ENCODE measurements at places on chromosomes 3 and 15. TPM values are rescaled to one million over a fixed set of nuclear protein-coding genes. Genes with fewer than 3 reads are reported as not detected.

THAP10 gene
- total RNA-seq, result 14.9 TPM

CHRNA5 gene
- 0.82 TPM for total RNA-seq

ZPLD1 gene
- not detected for total RNA-seq

NEO1 gene
- total RNA-seq, result 160 TPM

GRCh38 chr15:77741106-77741505, 108.4 kb upstream of the LINGO1 start:
- H3K4me1 ChIP-seq, result no peaks in the 10 kb centered on the region
- no peak for DNase-seq
- no peaks in the 10 kb centered on the region for H3K36me3 ChIP-seq
- no peak overlapping the region for H3K27ac ChIP-seq
- no peak overlapping the region for H3K4me3 ChIP-seq
- H3K27me3 ChIP-seq, result peaks cover 9% of the 10 kb centered on the region

GRCh38 chr15:74179101-74179841, 5.8 kb downstream of the ISLR start:
- DNase-seq, result peak; percentile 27
- no peaks in the 10 kb centered on the region for H3K4me1 ChIP-seq
- H3K4me3 ChIP-seq, result no peak overlapping the region
- peak overlapping the region; percentile 27 for H3K27ac ChIP-seq

DNA sequence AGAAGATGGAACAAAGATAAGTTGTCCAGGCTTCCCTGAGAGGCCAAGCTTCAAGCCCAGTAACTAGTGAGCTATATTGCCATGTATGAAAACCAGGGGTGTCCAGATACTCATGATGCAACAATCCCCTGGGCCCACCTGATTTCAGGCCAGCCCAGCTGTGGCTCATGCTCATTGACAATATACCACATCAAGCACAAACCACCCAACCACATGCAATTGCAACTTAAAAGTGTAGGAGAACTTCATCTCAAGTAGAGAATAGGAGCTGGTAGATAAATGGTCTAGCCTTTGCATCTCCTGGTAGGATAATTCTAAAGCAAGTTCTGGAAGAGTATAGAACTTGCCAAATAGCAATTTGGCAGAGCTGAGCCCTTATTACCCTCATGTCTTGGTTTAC, 561.3 kb downstream of the IGSF11 start:
- H3K27ac ChIP-seq, result no peak overlapping the region
- no peak overlapping the region for H3K4me3 ChIP-seq
- H3K36me3 ChIP-seq, result no peaks in the 10 kb centered on the region
- no peak for DNase-seq
- H3K4me1 ChIP-seq, result no peaks in the 10 kb centered on the region

- no peaks in the 10 kb centered on the region for H3K36me3 ChIP-seq
- H3K27ac ChIP-seq, result no peak overlapping the region
- H3K4me1 ChIP-seq, result no peaks in the 10 kb centered on the region
- DNase-seq, result no peak
These were observed 95.7 kb upstream of the ALDH1A3 start for GRCh38 chr15:100783760-100784492.

DNA sequence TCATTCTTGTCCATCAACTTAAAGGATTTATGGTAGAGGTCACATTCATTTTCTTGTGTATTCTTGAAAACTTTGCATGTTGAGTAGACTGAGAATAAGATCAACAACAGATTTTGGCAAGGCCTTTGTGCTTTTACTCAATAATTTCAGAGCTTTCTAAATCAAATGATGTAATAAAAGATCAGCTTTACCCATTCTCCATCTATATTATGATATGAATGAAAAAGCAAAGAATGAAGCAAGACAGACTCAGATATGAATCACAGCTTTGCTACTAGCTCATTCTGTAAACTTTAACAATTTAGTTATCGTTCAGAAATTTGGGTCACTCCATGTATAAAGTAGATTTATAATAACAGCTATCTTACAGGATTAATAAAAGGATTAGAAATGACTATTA, 275.8 kb upstream of the ARL6 start:
- no peaks in the 10 kb centered on the region for H3K36me3 ChIP-seq
- no peaks in the 10 kb centered on the region for H3K27me3 ChIP-seq
- DNase-seq, result no peak
- no peak overlapping the region for H3K4me3 ChIP-seq
- no peaks in the 10 kb centered on the region for H3K4me1 ChIP-seq
- no peak overlapping the region for H3K27ac ChIP-seq
